ENCODE measurements at places on chromosomes 5 and 9.

DNA sequence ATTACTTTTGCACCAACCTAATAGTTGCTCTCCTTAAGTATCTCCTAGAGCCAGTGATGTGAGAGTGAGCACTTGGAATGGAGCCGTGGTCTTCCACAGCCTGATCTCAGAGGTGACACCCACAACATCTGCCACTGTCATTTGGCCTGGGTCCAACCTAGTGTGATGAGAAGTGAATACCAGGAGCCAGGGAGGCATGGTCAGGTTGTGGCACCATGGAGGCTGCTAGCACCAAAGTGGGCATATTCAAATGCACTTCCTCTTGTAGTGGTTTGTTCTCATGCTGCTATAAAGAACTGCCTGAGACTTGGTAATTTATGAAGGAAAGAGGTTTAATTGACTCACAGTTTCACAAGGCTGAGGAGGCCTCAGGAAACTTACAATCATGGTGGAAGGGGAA is 22.6 kb upstream of the CEP72 start:
- DNase-seq: no peak

- DNase-seq: no peak
These were observed 61.7 kb upstream of the SHB start for GRCh38 chr9:38130724-38131123.

- DNase-seq: no peak
These were observed 57.8 kb downstream of the CWC27 start for GRCh38 chr5:64826541-64826940.

DNA sequence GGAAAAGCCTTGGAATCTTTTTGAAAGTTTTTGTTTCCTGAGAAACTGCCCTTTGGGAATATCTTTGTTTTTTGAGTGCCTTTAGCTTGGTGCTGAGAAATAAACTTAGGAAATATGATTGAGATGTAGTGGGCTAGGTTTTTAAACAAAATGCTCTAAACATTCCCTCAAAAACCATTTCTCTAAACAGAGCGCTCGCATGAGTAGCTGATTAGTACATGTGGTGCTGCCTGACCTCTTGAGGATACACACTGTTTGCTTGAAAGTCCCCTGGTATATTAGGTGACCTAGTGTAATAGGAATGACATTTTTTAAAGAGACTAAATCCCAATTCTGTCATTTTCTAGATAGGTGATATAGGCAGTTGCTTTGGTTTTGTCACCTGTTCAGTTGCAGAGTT is 132.3 kb downstream of the ADAMTSL1 start:
- no peak for DNase-seq

DNA sequence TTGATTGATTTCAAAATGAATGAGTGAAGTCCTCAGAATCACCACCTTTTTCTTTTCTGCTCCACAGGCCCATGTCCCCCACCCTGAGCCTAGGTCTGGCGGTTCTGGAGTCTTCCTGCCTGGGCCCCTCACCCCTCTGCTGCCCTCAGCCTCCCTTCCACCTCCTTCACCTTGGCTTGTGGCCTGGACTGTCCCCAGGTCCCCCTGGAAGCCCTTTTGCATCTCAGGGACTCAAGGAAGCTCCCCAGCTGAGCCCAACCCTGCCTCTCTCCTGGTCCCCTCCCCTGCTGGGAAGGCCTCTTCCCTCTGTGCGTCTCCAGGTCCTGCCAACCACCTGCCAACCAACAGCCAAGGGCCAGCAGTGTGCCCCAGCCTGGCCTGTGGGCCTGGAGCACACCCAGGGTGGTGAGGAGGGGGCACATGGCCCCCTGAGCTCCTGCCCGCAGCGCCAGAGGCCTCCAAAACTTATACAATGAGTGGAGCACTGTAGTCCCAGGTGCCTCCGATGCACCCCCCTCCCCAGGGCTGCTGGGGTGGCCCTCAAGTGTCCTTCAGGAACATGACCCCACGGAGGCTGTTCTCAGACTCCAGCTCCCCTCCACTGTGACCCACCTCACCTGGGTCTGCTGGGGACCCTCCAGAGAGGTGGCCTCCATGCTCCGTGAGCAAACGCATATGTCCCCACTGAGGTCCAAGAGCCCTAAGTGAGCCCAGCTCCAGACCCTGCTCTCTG is 20.3 kb downstream of the GLT6D1 start:
- DNase-seq: no peak

GRCh38 chr9:136052991-136053756 is 41.9 kb downstream of the NACC2 start:
- no peak for DNase-seq

GRCh38 chr5:72441094-72441723 is 66.0 kb downstream of the ZNF366 start:
- no peak for DNase-seq
